ENCODE measurements at places on chromosomes 16 and 17.

DNA sequence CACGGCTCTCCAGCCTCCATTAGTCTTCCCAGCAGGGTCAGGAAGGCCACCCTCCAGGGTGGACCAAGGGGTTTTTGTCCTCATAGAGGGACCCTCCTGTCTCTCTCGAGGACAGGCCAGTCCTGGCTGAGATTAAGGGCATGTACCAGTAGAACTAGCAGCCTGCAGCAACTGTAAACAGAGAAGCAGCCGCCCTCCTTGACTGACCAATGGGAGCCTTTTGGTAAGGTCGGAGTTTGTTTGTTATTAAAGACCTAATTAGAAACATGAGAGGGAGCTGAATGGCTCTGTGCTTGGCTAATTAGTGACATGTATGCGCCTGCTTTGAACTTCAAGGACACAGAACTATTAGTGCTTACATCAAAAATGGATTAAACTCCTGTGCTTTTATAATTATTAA lies 80.0 kb downstream of the CCDC182 start:
- no peak for DNase-seq

DNA sequence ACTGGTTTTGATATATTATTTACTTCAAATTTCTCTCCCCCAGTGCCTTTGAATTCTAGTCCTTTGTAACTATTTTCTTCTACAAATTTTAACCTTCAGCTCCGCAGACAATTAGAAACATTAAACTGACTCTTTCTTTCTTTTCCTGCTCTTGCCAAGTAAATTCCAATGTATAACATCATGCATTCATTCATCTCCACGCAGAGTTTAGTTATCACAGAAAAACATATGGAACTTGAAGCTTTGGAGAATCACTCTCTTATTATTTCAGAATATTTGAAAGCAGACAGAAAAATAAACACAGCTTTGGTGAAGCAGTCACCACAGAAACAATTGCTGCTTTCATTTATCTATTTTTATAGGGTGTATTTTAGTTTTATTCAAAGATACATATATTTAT lies 778.7 kb upstream of the CDH8 start:
- no peak for DNase-seq

GRCh38 chr17:10072556-10073425 lies 125.6 kb downstream of the GAS7 start:
- no peak for DNase-seq

GRCh38 chr16:12878973-12879372 lies 22.4 kb upstream of the SHISA9 start:
- DNase-seq, result no peak

GRCh38 chr17:2954898-2955445 lies 108.4 kb downstream of the OR1D5 start:
- DNase-seq, result no peak

GRCh38 chr16:66277311-66278070 lies 89.0 kb upstream of the CDH5 start:
- no peak for DNase-seq
